RPMI7951 (cell line): ENCODE measurements at places on chromosomes 2 and 18.
A peak's percentile ranks its signal among the peaks of the same experiment; 100 is the strongest.

- peak; percentile 98 for DNase-seq
Measured at GRCh38 chr2:19649785-19650380, 251.9 kb downstream of the TTC32 start.

GRCh38 chr2:149686136-149687051, 98.8 kb upstream of the MMADHC start:
- no peak for DNase-seq

- no peak for DNase-seq
Measured at GRCh38 chr2:85502720-85503119, 36.2 kb upstream of the MAT2A start.

GRCh38 chr18:7062811-7063210, 54.8 kb downstream of the LAMA1 start:
- no peak for DNase-seq

DNA sequence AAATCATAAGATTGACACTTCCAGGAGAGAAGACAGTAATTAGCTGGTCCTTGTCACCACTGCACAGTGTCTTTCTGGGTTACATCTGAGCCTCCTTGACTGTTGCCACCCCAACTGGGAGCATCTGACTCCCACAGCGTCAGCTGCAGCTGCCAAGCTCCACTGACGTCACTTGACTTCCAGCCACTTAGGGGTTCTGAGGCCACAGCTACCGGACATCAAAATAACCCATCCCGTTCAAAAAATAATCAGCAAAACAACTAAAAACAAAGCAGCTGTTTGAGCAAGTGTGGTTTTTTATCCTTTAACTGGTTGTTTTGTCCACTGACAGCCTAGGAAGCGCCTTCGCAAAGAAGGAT, 206.5 kb upstream of the AGAP1 start:
- DNase-seq, result no peak

- DNase-seq, result no peak
Measured at GRCh38 chr2:201246280-201246679, 14.1 kb upstream of the CASP8 start.

DNA sequence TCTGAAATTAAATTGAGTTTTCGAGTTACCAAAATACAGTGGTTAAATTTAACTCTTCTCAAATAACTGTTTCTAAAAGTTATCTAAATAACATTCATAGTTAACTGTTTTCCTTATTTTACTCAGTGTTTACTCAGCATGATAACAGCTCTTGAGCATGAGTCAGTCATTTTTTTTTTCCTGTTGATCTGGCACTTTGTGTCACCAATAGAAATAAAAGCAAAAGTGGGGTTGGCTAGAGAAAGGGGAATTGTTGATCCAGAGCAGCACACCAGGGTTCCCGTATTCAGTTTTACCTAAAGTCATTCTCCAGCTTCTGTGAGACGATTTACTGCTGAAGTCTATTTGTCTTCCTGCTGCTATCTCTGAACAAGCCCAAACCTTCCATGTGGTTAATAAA, 851.6 kb downstream of the DCC start:
- no peak for DNase-seq

DNA sequence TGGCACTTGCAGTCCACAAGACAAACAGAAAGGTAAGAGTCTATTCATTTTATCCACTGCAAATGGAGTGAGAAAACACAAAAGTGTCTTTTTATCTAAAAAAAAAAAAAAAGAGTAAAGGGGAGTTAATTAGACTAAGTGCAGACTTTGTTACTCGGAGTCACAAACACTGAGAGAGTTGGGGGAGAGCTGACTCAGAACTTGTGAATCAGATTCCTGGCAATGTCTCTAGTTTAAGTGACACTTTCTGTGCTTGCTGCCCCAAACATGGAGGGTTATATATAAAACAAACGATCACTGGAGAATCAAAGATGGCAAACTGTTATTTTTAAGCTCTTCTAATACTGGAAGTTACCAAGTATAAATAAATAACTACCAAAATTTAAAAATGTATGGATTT, 505.8 kb upstream of the NRP2 start:
- no peak for DNase-seq

DNA sequence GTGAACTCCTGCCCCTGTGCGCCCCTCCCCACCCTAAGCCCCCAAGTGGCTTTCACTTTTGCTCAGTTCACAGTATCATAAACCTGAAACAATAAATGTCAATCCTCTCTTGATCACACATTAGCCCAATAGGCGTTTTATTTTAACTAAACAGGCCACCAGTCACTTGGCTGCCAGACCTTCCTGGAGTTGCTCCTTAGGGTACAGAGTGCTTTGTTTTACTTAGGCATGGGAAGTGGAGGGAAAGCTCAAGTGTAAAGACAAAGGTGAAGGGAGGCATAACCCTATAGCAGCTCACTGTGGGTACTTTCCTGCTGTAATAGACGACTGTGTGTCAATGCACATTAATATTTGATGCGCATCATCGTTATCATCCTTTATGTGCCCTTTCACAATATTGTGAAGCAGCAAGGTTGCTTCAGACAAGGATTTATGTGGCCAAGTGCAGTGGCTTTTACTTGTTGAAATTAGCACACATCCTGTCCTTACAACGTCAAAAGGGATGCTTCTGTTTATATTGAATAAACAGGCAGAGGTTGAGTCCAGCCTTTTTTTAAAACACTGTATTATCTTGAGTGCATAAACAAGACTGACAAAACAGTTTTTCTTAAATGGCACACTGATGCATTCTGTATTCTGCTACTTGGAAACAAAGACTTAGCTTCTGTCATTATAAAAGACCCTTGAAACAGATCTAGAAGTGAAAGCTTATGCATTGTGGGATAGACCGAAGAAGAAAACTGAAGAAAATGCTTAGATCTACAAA, 168.5 kb downstream of the TMEFF2 start:
- no peak for DNase-seq

- DNase-seq, result no peak
Measured at GRCh38 chr2:222623756-222624309, 32.1 kb downstream of the FARSB start.
